ENCODE measurements at places on chromosomes 4 and X.

DNA sequence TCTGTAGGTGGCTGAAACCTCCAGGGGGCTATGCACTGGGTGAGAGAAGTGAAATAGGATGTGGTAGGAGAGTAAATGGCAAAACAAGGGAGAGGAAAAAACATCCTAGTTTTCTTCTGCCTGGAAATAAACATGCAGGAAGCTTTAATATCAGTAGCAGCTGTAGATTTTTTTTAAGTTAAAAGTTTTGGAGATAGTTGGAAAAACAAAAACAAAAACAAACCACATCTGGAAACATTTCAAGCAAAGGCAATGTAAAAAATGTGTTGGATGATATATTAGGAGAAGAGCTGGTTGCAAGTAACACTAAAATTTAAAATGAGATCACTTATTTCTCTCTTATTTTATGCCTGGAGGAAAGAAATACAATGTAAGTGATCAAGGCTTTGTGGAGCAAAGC lies 388.0 kb downstream of the SPRY1 start:
- no peak for DNase-seq

GRCh38 chr4:103272174-103272573 lies 74.0 kb upstream of the CENPE start:
- no peak for DNase-seq

GRCh38 chr4:137427411-137427810 lies 104.9 kb downstream of the PCDH18 start:
- no peak for DNase-seq

- no peak for DNase-seq
Measured at GRCh38 chrX:41607264-41607832, 81.4 kb upstream of the GPR34 start.

- no peak for DNase-seq
Measured at GRCh38 chr4:7646384-7647061, 211.8 kb upstream of the PSAPL1 start.

GRCh38 chrX:118047446-118048186 lies 69.0 kb downstream of the KLHL13 start:
- no peak for DNase-seq

Data from activated gamma-delta T cell treated with anti-CD3 and anti-CD28 coated beads, Interleukin-2, amount 50 U/mL, for 16 hours (primary cell).